MG63 (cell line): ENCODE measurements at places on chromosomes 5 and 9.
A peak's percentile ranks its signal among the peaks of the same experiment; 100 is the strongest.

DNA sequence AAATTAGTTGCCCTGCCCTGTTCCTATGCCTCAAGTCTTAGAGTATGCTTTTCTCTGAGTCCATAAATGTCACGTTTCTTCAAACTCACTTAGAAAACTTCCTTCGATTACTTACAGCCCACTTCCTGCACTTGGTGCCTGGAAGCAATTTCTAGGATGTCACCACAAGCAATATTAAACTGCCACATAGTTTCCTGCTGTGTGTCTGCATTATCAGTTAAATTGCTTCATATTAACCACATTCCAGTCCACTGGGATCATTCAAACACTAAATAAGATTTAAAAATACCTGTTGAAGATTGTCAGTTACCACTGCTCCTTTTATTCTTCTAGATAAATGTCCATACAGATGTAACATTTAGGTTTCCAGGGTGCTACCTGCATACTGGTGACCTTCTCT, 4.1 kb downstream of the DENND1A start:
- no peak for DNase-seq

DNA sequence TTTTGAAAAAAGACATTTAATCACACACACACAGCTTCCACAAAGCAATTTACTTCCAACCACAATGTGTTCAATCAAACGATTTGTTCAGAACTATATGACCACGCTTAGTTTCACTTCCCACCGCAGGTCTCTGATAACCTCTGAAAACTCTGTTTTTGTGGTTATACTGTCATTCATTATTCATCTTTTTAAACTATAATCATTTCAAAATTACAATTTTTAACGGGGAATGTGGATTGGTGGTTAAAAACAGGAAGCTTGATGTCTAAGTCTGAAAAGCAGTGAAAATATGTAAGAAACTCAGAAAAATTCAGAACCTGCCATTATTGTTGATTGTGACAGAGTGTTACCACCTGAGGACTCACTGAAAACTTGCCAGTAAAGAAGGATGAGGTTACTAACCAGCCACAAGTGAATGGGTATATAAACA, 12.7 kb upstream of the TMEM174 start:
- DNase-seq, result no peak

- no peak for DNase-seq
Measured at GRCh38 chr5:74877624-74878304, 11.6 kb upstream of the FAM169A start.

DNA sequence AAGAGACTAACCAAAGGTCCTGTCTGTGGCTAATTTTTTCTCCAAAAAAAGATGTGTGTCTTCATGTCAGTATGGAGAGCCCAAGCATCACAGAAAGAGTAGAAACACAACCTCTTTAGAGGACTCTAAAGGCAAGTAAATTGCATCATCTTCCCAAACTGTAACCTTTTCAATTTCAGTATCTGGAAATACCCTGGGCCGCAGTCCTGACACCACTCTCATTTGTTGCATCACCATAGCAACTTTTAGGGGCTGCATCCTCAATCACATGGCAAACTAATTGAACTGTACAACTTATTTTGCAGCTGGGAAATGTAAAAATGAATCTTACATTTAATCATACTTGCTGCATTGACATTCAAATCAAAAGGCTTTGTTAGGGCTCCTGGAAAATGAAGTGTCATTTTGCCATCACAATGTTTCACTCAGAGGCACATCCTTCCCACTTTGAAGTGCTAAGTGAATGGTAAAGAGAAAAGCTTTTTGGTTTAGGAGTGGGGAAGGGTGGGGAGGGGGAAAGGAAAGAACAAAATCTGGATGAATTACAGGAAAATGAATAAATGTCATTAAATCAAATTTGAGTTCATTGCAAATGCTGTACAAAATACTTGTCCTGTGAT, 60.6 kb upstream of the GRIA1 start:
- DNase-seq, result no peak

DNA sequence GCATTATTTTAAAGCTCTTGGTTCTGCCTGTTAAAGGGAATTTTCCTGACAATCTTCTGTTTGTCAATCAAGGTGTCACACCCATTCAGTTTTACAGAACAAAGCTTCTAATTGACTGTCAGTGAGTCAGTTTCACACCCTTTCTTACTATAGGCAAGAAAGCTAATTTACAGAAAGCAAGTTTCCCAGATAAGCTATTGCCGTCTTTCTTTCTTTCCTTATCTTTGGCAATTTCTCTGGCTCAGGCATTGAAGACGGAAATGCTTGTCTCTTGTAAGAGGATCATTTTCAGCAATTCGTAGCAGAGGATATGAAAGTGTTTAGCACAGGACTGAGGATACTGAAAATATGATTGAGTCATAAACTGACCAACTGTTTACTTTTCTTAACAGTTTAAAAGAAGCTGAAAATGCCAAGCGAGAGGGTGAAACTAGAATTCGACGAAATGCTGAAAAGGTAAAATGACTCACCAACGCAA, 27.0 kb downstream of the SPINK5 start:
- DNase-seq, result no peak

GRCh38 chr9:108486831-108487230, 369.0 kb downstream of the ACTL7B start:
- no peak for DNase-seq

DNA sequence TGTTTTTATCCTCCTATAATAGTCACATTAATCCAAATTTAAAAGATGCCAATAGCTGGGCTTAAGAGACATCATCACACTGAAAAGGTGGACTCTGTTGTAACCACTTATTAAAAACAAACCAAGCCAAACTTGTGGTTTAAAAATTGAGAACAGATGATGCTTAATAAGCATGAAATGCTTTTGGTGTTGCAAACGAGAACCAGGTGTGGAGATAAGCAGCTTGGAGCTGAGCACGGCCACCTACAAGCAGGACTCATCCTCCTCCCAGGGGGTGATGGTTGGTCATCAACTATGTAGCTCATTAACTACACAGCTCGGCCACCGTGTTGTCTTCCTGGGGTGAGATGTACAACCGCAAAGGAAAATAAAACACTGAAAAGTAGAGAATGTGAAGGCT, 154.4 kb downstream of the NPR3 start:
- no peak for DNase-seq

DNA sequence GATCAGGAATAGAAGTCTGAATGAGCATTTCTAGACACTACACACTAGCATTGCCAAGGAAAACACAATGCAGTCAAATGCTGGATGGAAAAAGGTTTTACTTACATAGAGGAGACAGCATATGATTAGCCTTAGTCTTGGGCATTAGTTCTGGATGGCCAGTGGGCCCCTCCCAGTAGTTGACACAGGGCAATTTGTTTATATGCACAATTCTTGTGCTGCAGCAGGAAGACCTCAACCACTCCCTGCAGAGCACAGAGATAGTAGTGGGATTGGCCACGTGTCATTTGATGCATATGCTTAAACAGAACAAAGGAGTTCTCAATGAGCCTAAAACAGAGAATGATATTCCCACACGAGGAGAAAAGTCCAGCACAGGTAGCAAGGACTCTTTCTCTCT, 1496.2 kb upstream of the CDH6 start:
- no peak for DNase-seq

GRCh38 chr5:15008476-15008875, 136.9 kb upstream of the ANKH start:
- peak; percentile 99 for DNase-seq

- no peak for DNase-seq
Measured at GRCh38 chr9:106862110-106862820, 701 bp upstream of the ZNF462 start.

GRCh38 chr5:40665635-40666298, 13.9 kb upstream of the PTGER4 start:
- no peak for DNase-seq
